Cardiac muscle cell (in vitro differentiated cells and primary cell): ENCODE measurements at places on chromosomes 12 and 14.

DNA sequence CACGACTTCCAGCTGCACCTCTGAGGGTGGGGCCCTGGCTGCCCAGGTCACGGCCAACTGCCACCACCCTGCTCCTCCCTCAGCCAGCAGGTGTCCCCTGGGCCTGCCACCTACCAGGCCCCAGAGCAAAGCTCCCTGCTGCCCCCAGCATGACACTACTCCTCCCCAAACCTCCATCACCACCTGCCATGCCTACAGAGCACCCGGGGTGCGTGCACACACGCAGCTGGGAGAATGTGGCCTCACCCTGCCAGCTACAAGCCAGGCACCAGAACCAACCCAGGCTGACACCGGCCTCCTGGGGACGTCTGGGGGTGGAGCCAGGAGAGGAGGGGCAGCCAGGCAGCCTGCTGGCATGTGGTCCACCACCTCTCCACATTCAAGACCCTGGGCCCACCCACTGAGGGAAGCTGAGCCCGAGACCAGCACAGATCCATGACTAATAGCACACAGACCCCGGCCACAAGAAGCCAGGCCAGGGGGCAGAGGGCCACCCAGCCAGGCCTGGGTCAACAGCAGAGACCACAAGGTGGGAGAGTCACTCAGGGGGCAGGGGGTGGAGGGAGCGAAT is 3.4 kb downstream of the JAG2 start:
- DNase-seq, result no peak

DNA sequence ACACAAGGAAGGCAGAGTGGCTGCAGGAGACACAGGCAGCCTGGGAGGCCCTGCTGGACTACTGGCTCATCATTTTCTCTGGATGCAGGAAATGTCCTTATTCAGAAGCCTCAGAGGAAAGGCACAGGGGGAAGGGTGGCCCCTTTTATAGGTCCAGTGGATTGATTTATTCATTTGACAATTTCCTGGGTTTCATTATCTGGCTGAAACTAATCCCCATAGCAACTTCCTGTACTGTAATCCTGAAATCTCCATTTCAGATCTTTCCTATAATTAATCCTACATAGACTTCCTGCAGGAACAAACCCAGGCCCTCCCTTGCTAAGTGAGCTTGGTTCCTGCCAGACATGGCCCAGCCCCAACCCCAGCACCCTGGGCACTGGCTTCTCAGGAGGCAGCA is 23.0 kb downstream of the KRT76 start:
- DNase-seq, result no peak

- no peak for DNase-seq
Observed at GRCh38 chr12:2648406-2648805, 146.4 kb upstream of the FKBP4 start.

DNA sequence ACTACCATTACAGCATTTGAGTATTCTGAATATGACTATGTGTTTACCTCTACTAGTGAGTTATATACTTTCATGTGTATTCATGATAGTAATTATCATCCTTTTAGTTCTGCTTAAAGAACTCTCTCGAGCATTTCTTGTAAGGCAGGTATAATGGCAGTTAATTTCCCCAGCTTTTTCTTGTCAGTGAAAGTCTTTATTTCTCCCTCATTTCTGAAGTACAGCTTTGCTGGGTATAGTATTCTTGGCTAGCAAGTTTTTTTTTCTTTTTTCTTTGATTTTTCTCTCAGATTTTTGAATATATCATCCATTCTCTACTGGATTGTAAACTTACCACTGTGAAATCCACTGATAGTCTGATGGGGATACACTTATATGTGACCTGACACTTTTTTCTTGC is 165.9 kb upstream of the ARHGAP5 start:
- no peak for DNase-seq

DNA sequence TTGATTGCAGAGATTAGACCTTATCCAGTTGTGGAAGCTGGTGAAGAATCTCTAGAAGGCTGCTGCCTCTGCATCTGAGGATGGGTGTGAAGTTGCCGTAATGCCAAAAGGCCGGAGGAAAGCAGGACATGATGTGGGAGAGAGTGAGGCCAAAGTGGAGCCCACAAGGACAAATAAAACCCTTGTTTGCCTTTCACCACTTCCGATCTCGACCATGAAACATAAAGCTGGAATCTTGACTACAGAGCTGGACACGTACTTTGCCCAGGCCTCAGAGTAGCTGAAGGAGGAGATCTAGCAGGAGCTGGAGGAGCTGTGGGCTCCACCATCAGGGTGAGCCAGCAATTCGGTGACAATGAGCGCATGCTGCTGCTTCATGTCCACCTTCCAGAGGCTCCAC is 5.0 kb upstream of the CACNA1C start:
- no peak for DNase-seq
